Transverse colon (tissue), 4 donors: ENCODE measurements at places on chromosomes 13 and 19. TPM values are rescaled to one million over a fixed set of nuclear protein-coding genes. Genes with fewer than 3 reads are reported as not detected.
A peak's percentile ranks its signal among the peaks of the same experiment; 100 is the strongest.

DNA sequence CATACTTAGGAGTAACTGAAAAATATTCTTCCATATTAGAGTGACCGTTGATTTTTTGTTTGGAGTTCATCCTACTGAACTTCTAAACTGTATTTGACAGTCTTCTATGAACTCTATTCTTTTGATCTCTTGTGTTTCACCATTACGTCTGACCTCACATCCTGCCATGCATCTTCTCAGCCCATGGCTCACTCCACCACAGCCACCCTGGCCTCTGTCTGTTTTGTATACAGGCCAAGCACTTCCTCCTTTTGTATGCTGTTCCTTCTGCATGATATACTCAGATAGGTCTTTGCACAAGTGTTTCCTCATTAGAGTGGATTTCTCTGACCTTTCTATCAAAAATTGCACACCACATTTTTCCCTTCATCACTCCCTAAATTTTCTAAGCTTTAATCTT lies 119.9 kb downstream of the MAB21L1 start:
- no peaks in the 10 kb centered on the region for H3K36me3 ChIP-seq
- H3K4me3 ChIP-seq: no peak overlapping the region
- DNase-seq: no peak
- H3K27ac ChIP-seq: no peak overlapping the region
- no peaks in the 10 kb centered on the region for H3K27me3 ChIP-seq

DNA sequence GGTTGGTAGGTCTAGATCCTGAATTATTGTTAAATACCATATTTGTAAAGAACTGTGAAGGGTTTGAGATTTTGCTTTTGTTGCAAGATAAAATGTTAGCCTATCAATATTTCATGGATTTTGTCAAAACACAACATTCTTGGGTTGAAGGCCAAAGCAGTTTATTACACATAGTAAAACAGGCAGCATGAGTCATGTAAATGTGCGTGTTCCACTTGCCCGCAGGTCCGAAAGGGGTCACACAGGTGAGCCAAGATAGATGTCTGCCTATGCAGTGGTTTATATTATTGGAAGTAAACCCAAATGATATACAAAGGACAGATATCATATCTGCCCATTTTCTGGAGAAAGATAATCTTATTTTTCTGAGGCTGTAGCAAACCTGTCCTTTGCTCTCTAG lies 1654.4 kb upstream of the SPRY2 start:
- no peak overlapping the region for H3K27ac ChIP-seq
- no peaks in the 10 kb centered on the region for H3K36me3 ChIP-seq
- DNase-seq: no peak
- no peak overlapping the region for H3K4me3 ChIP-seq

DNA sequence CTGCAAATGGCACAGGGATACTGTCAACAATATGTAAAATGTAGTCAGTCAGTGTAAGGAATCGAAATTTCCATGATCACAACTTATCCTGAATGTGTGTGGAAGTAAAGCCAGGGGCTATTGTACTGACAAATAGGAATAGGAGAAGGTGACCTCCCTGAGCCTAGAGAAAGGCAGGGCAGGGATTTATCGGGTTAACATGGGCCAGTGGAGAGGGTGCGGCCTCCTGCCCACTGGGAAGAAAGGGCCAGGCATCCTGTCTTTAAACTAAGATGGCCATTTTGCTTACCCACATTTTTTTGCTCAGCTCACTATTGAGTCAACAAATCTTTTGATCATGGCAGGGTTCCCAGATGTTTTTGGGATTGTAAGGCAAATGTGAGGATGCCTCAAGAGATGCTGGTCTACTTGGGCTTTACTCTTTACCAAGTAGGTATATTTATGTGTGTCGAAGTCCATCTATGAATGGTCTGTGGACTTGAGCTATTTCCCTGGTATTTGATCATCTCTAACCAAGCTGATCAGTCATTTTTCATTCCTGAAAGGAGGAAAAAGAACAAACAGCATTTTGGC lies 116.6 kb upstream of the RNF113B start:
- no peaks in the 10 kb centered on the region for H3K27me3 ChIP-seq
- no peaks in the 10 kb centered on the region for H3K36me3 ChIP-seq
- no peak overlapping the region for H3K27ac ChIP-seq
- DNase-seq: no peak

The DLEU7 gene
- not detected for total RNA-seq

GRCh38 chr19:30634996-30635975 lies 263.1 kb downstream of the ZNF536 start:
- no peaks in the 10 kb centered on the region for H3K4me1 ChIP-seq
- H3K36me3 ChIP-seq: no peaks in the 10 kb centered on the region
- no peak for DNase-seq
- no peak overlapping the region for H3K4me3 ChIP-seq
- no peaks in the 10 kb centered on the region for H3K27me3 ChIP-seq

- H3K4me3 ChIP-seq: no peak overlapping the region
- DNase-seq: no peak
- H3K4me1 ChIP-seq: no peaks in the 10 kb centered on the region
- peaks cover 8% of the 10 kb centered on the region for H3K27me3 ChIP-seq
- H3K36me3 ChIP-seq: no peaks in the 10 kb centered on the region
Measured at GRCh38 chr13:45575830-45576180, 39.7 kb downstream of the ERICH6B start.

DNA sequence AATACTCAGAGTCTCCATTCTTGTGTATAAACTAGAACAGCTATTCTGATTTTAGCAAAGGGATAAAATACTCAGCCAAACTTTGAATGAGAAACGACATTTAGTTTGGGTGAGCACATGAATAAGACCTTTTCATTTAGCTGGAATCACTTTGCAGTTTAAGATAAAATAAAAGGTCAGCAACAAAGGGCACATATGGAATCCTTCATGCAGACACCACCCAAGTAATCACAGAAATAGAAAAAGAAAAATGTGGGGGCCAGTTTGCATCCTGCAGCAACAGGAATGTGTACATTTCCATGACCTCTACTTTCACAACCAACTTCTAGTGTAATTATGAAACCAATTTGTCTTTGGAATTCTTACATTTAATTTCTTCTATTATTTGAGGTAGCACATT lies 1637.4 kb downstream of the PCDH9 start:
- H3K27ac ChIP-seq: no peak overlapping the region
- H3K4me3 ChIP-seq: no peak overlapping the region
- no peak for DNase-seq
- no peaks in the 10 kb centered on the region for H3K4me1 ChIP-seq

DNA sequence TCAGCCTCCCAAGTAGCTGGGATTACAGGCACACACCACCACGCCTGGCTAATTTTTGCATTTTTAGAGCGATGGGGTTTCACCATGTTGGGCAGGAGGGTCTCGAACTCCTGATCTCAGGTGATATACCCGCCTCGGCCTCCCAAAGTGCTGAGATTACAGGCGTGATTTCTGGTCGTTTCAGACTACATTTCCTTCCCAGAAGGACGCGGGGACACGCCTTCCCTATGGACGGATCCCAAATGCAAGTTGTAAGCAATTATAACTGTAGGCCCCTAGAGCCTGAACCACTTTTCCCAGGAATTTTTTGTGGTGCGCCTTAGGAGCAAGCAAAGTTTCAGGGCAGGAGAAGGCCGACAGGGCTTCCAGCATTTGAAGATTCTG lies 17.8 kb upstream of the ZNF331 start:
- peak overlapping the region; percentile 84 for H3K27ac ChIP-seq
- peaks cover 6% of the 10 kb centered on the region for H3K4me1 ChIP-seq
- H3K27me3 ChIP-seq: no peaks in the 10 kb centered on the region

DNA sequence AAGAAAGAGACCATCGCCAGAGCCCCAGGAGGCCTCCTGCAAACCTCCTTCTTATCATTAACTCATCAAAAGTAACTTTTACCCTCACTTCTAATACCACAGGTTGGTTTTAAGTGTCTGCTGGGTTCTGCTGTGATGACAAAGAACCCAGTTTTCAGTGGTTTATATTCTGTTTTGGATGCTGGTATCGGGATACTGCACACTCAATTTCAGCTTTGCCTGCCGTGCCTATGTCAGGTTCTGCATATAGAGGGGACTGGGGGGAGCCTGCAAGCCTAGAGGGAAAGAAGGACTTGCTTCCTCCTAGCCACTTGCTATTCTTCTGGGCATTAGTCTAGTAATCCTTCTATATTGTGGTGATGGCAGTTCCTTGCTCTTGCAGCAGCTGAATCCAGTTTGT lies 242.4 kb downstream of the KCNRG start:
- H3K36me3 ChIP-seq: no peaks in the 10 kb centered on the region
- no peaks in the 10 kb centered on the region for H3K4me1 ChIP-seq

DNA sequence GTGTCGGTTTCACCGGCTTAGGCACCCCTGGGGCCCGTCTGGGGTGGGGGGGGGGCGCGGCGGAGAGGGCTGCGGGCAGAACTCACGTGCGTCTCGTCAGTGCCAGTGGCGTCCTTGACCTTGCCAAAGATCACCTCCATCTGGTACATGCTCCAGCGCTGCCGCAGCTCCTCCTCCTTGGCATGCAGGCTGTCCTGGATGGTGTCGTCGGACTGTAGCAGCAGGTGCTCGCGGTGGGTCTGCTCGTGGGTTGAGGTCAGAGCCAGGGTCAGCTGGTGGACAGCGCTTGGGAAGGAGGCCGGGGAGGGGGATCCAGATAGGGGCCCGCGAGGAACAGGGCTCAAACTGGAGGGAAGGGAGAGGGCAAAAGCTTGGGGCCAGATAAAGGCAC lies 4.7 kb upstream of the RGL3 start:
- H3K27me3 ChIP-seq: peaks cover 55% of the 10 kb centered on the region
- no peaks in the 10 kb centered on the region for H3K36me3 ChIP-seq
- H3K27ac ChIP-seq: no peak overlapping the region
- no peak overlapping the region for H3K4me3 ChIP-seq
- H3K4me1 ChIP-seq: peaks cover 34% of the 10 kb centered on the region

GRCh38 chr19:28305513-28305912 lies 907.4 kb downstream of the UQCRFS1 start:
- no peaks in the 10 kb centered on the region for H3K27me3 ChIP-seq
- H3K4me3 ChIP-seq: no peak overlapping the region
- no peaks in the 10 kb centered on the region for H3K36me3 ChIP-seq
- no peak overlapping the region for H3K27ac ChIP-seq

DNA sequence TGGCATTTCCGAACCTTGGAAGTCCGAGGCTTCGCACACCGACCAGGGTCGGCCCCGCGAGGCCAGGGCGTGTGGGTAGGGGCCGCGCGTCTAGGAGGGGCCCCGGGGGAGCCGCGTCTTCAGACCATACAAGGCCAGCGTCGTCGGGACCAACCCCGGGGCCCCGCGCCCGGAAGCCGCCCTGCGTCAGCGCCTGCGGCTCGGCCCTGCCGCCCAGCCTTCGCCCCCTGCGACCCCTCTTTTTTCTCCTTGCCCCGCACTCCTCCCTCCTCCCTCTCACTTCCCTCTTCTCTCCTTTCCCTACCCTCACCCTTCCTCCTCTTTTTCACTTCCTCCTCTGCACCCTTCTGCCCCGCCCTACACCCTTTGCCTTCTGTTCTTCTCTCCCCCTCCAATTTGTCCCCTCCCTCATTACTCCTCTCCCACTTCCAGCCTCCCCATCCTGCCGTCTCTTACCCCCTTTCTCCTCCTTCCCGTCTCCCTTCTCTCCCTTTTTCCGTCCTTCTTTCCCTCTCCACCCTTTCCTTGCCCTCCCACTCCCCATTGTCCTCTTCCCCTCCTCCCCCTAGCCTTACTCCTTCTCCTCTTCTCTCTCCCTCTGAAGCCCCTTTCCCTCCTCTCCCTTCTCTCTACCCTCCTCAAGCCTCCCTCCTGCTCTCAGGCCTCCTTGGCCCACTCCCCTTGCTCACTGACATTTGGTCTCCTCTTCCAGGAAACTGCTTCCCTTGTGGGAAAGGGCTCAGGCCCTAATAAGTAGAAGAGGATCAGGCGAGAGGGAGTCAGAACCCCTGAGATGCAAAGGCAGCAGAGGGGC lies 2.2 kb upstream of the PLEKHG2 start:
- H3K4me3 ChIP-seq: peak overlapping the region; percentile 86
- H3K27me3 ChIP-seq: peaks cover 17% of the 10 kb centered on the region
- no peaks in the 10 kb centered on the region for H3K36me3 ChIP-seq

The ZNF616 gene
- 8.4 TPM for total RNA-seq

GRCh38 chr13:93226065-93226622 lies 463 bp upstream of the GPC6 start:
- H3K36me3 ChIP-seq: no peaks in the 10 kb centered on the region
- H3K27ac ChIP-seq: peak overlapping the region; percentile 82
- DNase-seq: no peak
- peaks cover 47% of the 10 kb centered on the region for H3K27me3 ChIP-seq

DNA sequence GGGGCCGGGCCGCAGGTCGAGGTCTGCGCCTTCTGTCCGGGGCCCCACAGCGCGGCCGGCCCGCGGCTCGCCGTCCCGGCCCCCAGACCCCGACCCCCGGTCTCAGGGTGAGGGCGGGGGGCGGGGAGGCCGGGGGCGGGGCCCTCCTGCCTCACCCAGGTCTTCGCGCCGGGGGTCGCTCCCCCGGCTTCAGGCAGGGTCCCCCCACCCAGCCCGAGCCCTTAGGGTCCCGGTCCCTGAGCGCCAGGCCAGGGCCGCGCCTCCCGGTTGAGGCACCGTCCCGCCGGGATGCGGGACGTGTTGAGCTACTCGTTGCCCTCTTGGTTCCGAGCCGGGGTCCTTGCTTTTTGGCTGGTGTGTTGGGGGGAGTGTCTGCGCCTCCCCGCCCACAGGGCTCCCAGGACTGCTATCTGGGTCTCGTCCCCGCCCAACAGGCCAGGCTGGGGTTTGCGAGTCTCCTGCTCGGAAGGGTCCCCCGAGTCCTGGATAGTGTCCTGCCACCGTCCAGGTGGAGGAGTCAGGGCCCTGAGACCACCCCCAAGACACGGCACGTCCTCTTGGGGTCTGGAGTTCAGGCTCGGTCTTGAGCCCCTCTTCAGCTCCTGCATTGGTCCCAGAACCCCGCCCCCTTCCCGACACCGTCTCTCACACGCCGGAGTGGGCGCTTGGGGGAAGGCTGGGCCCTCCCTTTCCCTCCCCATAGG lies 452 bp downstream of the PIAS4 start:
- peak overlapping the region; percentile 91 for H3K27ac ChIP-seq
- H3K27me3 ChIP-seq: no peaks in the 10 kb centered on the region
- peak; percentile 48 for DNase-seq
- peak overlapping the region; percentile 90 for H3K4me3 ChIP-seq
- peaks cover 49% of the 10 kb centered on the region for H3K4me1 ChIP-seq
